Smooth muscle cell of the pulmonary artery (primary cell): ENCODE measurements at places on chromosomes 6 and 20. TPM values are rescaled to one million over a fixed set of nuclear protein-coding genes. Genes with fewer than 3 reads are reported as not detected.

The ADTRP gene
- 2.0 and 9.0 TPM in 2 replicates for total RNA-seq

The PHACTR1 gene
- 0.33 and 1.6 TPM in 2 replicates for total RNA-seq

The ARG1 gene
- not detected in 2 replicates for total RNA-seq

The ULBP2 gene
- total RNA-seq, result 4.9 and 14.9 TPM in 2 replicates

The PLA2G7 gene
- not detected in 2 replicates for total RNA-seq

The FAM209B gene
- total RNA-seq, result not detected in 2 replicates

The HSPA12B gene
- 0.03 TPM in 1 of 2 replicates, not detected in the other for total RNA-seq

The USP49 gene
- total RNA-seq, result 2.8 and 3.5 TPM in 2 replicates

The MAS1 gene
- under 0.01 and 0.20 TPM in 2 replicates for total RNA-seq

The VPS16 gene
- 54.2 and 56.6 TPM in 2 replicates for total RNA-seq

The HTR1B gene
- 0.17 and 0.72 TPM in 2 replicates for total RNA-seq

The SLC35F1 gene
- 0.07 TPM in 1 of 2 replicates, not detected in the other for total RNA-seq

The RBPJL gene
- total RNA-seq, result not detected in 2 replicates

The PKIB gene
- 6.5 and 35.7 TPM in 2 replicates for total RNA-seq

The CCDC170 gene
- total RNA-seq, result 0.33 and 0.46 TPM in 2 replicates

The FNDC1 gene
- 0.46 and 1.1 TPM in 2 replicates for total RNA-seq

The FAM83C gene
- not detected in 2 replicates for total RNA-seq

The PRSS16 gene
- 0.33 and 0.40 TPM in 2 replicates for total RNA-seq

The ARHGAP40 gene
- total RNA-seq, result not detected in 2 replicates

The YWHAB gene
- total RNA-seq, result 109 and 120 TPM in 2 replicates

The RALGAPA2 gene
- total RNA-seq, result 10.6 and 13.3 TPM in 2 replicates

The PKIG gene
- total RNA-seq, result 42.1 and 61.0 TPM in 2 replicates

The ZNF334 gene
- total RNA-seq, result 0.83 and 3.9 TPM in 2 replicates

The NOX3 gene
- total RNA-seq, result not detected in 2 replicates

The EMILIN3 gene
- under 0.01 TPM in 1 of 2 replicates, not detected in the other for total RNA-seq
